D341Med (cell line): ENCODE measurements at places on chromosomes 1 and 21.
A peak's percentile ranks its signal among the peaks of the same experiment; 100 is the strongest.

DNA sequence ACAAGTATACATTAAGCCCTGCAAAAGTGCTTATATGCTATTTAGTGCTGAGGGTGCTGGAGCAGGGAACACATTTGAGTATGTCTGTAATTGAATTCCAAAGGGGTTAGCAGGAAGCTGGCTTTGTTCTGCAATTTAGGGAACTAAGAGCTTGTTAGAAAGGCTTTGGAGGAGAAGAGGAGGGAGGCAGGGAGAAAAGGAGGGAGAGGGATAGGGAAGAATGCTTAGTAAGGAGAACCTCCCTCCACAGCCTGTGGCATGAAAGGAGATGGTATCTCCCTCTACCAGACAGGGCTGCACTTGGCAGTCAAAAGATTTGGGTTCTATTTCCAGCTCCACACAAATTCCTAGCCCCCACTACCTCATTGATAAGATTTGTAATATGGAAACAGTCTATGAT lies 217.8 kb downstream of the DAB1 start:
- DNase-seq: no peak

- peak; percentile 95 for DNase-seq
These were observed 79.2 kb upstream of the WDR26 start for GRCh38 chr1:224513787-224514209.

- no peak for DNase-seq
These were observed 83.4 kb upstream of the BMP8A start for GRCh38 chr1:39407896-39408640.

- no peak for DNase-seq
These were observed 24.5 kb upstream of the PALMD start for GRCh38 chr1:99621340-99621901.

DNA sequence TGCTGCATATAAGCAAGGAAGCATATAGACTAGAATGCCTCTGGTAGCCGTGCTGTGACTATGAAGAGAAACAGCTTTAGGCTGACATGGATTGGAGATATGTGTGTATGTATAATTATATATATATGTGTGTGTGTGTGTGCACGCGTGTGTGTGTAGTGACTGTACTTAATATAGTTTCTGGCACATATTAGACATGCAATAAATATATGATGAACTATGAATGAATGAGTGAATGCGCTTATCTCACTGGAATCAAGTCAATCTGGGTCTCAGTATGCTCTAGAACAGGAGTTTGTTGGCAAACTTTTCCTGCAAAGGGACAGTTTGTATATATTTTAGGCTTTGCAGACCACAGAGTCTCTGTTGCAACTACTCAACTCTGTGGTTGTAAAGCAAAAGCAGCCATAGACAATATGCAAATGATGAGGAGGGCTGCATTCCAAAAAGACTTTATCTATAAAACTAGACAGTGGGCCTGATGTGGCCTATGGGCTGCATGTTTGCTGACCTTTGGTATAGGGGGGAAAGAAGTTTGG lies 482.9 kb upstream of the USP24 start:
- DNase-seq: no peak

GRCh38 chr1:43315481-43315880 lies 14.7 kb downstream of the TIE1 start:
- no peak for DNase-seq

- no peak for DNase-seq
These were observed 23.7 kb upstream of the KHDRBS1 start for GRCh38 chr1:31989964-31990363.

DNA sequence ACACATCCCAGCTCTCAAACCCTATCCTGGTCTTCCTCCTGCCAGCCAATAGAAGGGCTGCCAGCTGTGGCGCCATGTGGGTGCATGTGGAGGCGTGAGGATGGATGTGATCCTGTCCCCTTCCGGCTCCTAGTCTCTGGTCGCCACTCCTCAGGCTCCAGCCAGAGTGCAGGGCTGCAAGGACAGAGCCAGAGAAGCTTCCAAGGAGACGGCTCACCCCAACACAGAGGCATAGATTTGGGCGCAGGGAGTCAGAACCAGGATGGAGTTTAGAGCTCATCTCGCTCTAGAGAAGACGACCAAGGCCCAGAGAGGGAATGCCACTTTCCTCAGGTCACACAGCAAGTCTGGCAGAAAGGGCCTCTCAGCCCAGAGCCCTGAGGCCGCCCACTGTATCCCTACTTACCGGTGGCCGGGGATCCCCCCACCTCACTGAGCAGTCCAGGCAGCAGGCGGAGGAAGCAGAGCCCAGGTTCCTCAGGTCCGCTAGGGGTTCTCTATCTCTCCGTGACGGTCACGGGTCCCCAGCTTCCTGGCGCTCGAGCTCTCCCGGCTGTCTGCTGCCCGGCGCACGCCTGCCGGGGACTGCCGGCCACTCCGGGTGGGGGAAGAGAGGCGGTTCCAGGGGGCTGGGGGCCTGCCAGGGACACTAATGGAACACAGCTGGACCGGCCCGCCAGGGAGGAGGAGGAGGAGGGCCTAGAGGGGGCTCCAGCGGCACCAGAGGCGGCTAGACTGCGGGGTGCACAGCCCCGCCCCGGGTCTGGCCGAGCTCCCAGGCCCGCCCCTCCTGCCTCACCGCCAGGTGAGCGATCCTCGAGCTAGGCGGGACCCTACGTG lies at the start of gene COL16A1:
COL16A1 (minus strand) TSS at position 587 of the 840 bp plus-strand sequence. CDS start 1,824 bp downstream, outside the sequence.
- DNase-seq: no peak
